Activated naive CD4-positive, alpha-beta T cell treated with anti-CD3 and anti-CD28 coated beads for 36 hours (primary cell): ENCODE measurements at places on chromosomes 3 and 15. TPM values are rescaled to one million over a fixed set of nuclear protein-coding genes. Genes with fewer than 3 reads are reported as not detected.

The SUCNR1 gene
- not detected for total RNA-seq

The GABRR3 gene
- total RNA-seq: not detected

GRCh38 chr3:174436367-174436766 lies 422.8 kb upstream of the NAALADL2 start:
- H3K27me3 ChIP-seq: peaks cover 19% of the 10 kb centered on the region
- peaks cover 6% of the 10 kb centered on the region for H3K4me1 ChIP-seq
- H3K4me3 ChIP-seq: no peak overlapping the region
- no peak for DNase-seq

DNA sequence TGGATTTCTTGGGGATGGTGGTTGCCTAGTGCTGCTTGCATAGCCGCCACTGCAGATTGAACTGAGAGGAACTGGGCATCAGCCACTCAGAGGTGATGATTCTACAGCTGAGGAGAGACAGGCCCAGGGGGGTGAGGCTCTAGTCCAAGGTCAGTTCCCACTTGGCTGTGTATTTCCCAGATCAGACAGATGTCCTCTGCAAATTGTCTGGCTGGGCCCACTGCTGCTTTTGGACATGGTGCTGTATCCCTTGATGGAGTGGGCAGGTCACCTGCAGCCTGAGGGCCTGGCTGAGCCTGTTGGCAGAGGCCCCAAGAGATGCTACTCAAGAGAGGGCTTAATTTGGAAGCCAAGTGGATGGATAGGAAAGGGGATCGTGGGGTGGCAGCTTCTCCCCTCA lies 124.5 kb upstream of the CTDSPL start:
- H3K27ac ChIP-seq: no peak overlapping the region
- H3K4me3 ChIP-seq: no peak overlapping the region
- H3K27me3 ChIP-seq: no peaks in the 10 kb centered on the region
- no peaks in the 10 kb centered on the region for H3K36me3 ChIP-seq

DNA sequence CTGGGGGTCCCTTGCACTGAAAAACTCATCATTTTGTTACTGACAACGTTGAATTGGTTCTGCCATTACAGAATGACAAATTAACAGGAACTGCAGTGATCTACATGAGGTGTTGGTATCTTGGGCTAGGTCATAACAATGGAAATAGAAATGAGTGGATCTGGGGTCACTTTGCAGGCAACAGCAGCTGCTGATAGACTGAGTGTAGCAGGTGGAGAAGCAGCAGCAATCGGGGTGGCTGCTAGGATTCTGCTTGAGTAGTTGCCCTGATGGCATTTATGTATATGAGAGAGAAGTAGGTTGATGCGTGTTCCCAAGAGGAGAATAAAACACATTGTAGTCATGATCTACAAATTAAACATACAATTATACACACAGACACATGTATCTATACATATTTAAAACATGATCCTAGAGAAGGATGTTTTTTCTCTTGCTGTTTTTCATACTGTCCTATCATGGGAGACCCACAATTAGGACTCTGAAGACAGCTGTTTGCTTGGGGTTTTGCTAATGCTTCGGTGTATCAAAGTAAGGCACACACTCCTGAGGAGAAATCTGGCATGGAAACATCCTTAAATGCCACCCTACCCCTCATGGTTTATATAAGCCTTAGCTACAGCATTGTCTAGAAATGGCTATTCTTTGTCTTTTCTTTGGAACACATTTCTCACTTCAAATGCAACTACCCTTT lies 15.8 kb upstream of the THBS1 start:
- H3K36me3 ChIP-seq: no peaks in the 10 kb centered on the region
- no peak overlapping the region for H3K4me3 ChIP-seq
- H3K27ac ChIP-seq: no peak overlapping the region
- DNase-seq: no peak

The SLC24A1 gene
- 10.7 TPM for total RNA-seq

DNA sequence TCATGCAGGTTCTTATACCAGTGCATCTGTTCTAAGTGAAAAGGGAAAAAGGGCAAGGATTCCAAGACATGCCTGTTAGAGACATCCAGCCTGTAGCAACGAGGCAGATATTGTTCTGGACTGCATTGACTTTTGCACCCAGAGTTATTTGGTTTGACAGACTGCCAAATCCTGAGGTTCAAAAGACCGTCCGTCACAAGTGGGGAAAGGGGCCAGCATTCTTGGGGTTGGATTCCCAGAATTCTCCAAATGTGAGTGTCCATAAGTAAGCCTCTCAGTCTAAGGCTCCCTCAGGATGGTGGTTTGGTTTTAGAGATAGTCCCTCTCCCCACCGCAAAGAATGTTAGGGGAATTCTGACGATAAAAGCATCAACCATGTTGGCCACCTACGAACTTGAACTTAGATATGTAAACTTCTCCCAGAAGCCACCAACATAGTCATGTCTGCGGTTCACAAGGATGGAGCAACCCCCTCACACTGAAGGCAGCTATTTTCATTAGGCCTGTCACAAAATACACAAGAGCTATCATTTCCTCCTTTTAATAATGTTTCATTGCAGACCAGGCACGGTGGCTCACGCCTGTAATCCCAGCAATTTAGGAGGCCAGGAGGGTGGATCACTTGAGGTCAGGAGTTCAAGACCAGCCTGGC lies 13.6 kb upstream of the LACTB start:
- H3K36me3 ChIP-seq: no peaks in the 10 kb centered on the region
- DNase-seq: no peak
- H3K4me3 ChIP-seq: no peak overlapping the region
- H3K4me1 ChIP-seq: no peaks in the 10 kb centered on the region

GRCh38 chr3:16255726-16256125 lies 9.0 kb downstream of the DPH3 start:
- H3K4me3 ChIP-seq: no peak overlapping the region
- peaks cover 11% of the 10 kb centered on the region for H3K4me1 ChIP-seq
- no peak overlapping the region for H3K27ac ChIP-seq
- DNase-seq: no peak
- peaks cover 1% of the 10 kb centered on the region for H3K36me3 ChIP-seq

The CACNA2D2 gene
- 0.89 TPM for total RNA-seq

DNA sequence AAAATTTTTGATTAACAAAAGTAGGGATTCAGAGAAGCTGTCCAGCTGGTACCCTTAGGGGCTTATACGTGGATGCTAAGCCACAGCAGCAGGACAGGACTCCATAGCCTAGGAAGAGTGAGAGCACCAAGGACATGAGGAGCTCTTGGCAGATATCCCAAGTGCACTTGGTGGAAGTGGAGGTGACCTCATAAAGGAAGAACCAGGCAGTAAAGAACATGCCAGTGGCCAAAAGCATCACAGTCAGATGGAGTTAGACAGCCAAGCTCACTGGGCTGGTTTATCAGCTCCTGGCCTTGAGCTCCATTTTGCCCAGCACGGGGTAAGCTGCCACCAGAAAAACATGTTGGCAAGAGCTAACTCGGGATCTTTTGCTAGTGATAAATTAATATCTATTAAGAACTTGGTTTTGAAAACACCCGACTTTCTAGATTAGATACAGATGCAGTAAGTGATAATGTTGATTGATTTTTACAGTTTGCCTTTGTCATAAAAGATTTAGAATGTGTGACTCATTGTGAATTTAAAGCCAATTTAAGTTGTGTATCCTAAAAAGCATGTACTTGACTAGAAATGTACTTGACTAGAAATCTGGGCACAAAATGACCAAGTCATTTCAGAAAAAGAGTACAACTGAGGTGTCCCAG lies 108.0 kb downstream of the CMSS1 start:
- no peak for DNase-seq
- no peak overlapping the region for H3K27ac ChIP-seq
- no peak overlapping the region for H3K4me3 ChIP-seq
- H3K36me3 ChIP-seq: peaks cover 12% of the 10 kb centered on the region

The VGLL3 gene
- not detected for total RNA-seq

DNA sequence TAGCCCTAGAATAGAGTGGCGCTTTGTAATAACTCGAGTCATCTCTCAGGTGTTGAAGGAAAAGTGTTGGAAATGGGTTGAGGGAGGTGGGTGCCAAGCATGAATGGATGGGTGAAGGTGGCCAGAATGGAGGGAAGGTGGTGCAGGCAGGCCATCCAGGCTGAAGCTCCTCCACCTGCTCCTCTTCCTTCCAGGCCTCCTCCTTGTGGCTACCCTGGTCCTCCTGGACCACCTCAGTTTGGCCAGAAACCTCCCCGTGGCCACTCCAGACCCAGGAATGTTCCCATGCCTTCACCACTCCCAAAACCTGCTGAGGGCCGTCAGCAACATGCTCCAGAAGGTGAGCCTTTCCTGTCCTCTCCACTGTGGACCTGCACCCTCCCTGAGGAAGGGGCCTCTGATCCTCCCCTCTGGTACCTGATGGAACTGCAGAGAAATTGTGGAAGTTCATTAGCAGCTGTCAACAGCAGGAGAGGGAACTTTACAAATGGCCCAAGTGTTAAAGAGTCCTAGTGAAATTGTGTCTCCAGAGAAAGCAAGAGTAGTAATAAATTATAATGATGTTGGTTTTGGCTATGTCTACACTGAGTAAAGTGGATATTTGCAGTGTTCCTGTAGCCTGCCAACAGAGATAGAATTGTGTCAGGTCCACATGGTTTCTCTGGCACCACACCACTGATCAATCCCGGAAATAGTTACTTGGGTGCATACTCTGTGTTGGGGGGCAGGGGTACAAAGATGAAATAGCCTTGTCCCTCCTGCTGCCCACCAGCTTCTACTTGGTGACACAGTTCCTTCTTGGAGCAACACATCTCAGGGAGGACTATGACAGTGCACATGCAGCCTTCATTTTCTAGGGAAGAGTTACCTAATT lies 1.6 kb downstream of the IL12A start:
- DNase-seq: no peak
- no peak overlapping the region for H3K4me3 ChIP-seq
- H3K27ac ChIP-seq: no peak overlapping the region
- no peaks in the 10 kb centered on the region for H3K36me3 ChIP-seq
- H3K4me1 ChIP-seq: peaks cover 14% of the 10 kb centered on the region

The ATP13A4 gene
- total RNA-seq: 2.4 TPM

- peak; percentile 82 for DNase-seq
- H3K36me3 ChIP-seq: peaks cover 7% of the 10 kb centered on the region
- peak within 1 kb of the TSS; percentile 97 for H3K4me3 ChIP-seq
- no peaks in the 10 kb centered on the region for H3K27me3 ChIP-seq
Measured at GRCh38 chr3:113531826-113532697, at the start of gene SIDT1. TSS of gene SIDT1 (plus strand) at chr3:113532555. CDS start at chr3:113533022, 467 bp downstream.

DNA sequence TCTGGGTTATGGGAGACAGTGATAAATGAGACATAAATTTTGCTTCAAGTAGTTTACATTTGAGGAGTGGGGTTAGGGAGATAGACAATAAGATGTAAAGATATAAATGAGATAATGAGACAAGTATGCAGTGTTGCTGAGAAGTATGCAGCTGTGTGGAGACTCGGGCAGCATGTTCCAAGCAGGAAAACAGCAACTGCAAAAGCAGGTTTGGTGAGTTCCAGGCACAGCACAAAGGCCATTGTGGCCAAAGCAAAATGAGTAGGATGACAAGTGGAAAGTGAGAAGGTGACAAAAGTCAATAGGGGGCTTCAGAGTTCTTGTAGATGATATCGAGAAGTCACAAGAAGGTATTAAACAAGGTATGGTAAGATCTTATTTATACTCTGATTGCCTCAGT lies 259.1 kb upstream of the PEX5L start:
- H3K27me3 ChIP-seq: no peaks in the 10 kb centered on the region
- H3K27ac ChIP-seq: no peak overlapping the region
- H3K4me1 ChIP-seq: no peaks in the 10 kb centered on the region

- H3K36me3 ChIP-seq: no peaks in the 10 kb centered on the region
- no peaks in the 10 kb centered on the region for H3K27me3 ChIP-seq
- H3K4me3 ChIP-seq: no peak overlapping the region
- no peak overlapping the region for H3K27ac ChIP-seq
Measured at GRCh38 chr3:148084931-148085330, 612.8 kb upstream of the AGTR1 start.

GRCh38 chr3:151813799-151814198 lies at the start of gene AADAC:
TSS of gene AADAC (plus strand) at chr3:151814116. CDS start at chr3:151814163, 47 bp downstream.
- no peaks in the 10 kb centered on the region for H3K4me1 ChIP-seq
- H3K27me3 ChIP-seq: no peaks in the 10 kb centered on the region
- H3K36me3 ChIP-seq: no peaks in the 10 kb centered on the region
- no peak for DNase-seq

The PPP1R14D gene
- not detected for total RNA-seq

DNA sequence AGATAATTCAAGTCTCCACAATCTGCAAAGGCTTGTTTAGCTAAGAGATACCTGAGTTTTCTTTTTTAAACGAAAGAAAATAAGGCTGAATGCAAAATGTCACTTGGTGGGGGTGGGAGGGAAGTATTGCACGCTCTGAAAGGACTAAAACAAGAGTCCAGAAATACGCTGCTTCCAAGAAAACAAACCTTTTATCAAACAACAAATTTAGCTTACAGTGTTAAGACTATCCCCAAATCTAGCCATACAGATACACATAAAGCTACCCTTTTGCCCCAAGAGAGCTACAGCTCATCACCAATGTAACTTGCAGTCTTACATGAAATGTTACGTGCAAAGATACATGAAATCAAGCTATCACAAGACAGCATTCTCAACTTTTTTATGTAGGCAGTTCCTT lies 522.5 kb downstream of the FOXP1 start:
- no peaks in the 10 kb centered on the region for H3K27me3 ChIP-seq
- no peak overlapping the region for H3K27ac ChIP-seq
- DNase-seq: no peak
- peaks cover 3% of the 10 kb centered on the region for H3K36me3 ChIP-seq
- peak overlapping the region; percentile 74 for H3K4me3 ChIP-seq

The ATP2C1 gene
- total RNA-seq: 41.2 TPM

GRCh38 chr15:87578776-87579175 lies 677.8 kb downstream of the NTRK3 start:
- no peaks in the 10 kb centered on the region for H3K4me1 ChIP-seq
- H3K36me3 ChIP-seq: no peaks in the 10 kb centered on the region
- H3K4me3 ChIP-seq: no peak overlapping the region
- H3K27me3 ChIP-seq: no peaks in the 10 kb centered on the region
- H3K27ac ChIP-seq: no peak overlapping the region

GRCh38 chr15:70351391-70351790 lies 253.7 kb upstream of the TLE3 start:
- H3K36me3 ChIP-seq: no peaks in the 10 kb centered on the region
- H3K27ac ChIP-seq: no peak overlapping the region
- H3K4me3 ChIP-seq: no peak overlapping the region
- no peaks in the 10 kb centered on the region for H3K4me1 ChIP-seq

DNA sequence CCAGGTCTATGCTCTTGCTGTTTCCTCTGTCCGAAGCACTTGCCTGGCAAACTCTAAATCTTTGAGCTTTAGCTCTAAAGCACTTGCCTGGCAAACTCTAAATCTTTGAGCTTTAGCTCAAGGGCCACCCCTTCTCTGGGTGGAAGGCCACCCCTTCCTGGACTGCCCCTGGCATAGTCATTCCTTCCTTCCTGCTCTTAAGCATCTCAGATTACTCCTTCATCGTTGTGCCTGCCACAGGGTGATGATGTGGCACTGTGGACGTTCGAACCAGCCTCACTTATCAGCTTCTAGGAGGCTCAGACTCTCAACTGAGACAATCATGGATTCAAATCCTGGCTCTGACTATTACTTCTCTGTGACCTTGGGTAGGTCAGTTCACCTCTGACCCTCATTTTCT lies 10.5 kb upstream of the CRABP1 start:
- no peaks in the 10 kb centered on the region for H3K27me3 ChIP-seq
- no peaks in the 10 kb centered on the region for H3K4me1 ChIP-seq
- no peak overlapping the region for H3K4me3 ChIP-seq
- H3K36me3 ChIP-seq: no peaks in the 10 kb centered on the region
- H3K27ac ChIP-seq: no peak overlapping the region

The MAGI1 gene
- not detected for total RNA-seq
